Thyroid gland (tissue), 4 donors: ENCODE measurements at places on chromosomes 2 and 18. TPM values are rescaled to one million over a fixed set of nuclear protein-coding genes. Genes with fewer than 3 reads are reported as not detected.

Gene PROM2
- 24.3 TPM for total RNA-seq

DNA sequence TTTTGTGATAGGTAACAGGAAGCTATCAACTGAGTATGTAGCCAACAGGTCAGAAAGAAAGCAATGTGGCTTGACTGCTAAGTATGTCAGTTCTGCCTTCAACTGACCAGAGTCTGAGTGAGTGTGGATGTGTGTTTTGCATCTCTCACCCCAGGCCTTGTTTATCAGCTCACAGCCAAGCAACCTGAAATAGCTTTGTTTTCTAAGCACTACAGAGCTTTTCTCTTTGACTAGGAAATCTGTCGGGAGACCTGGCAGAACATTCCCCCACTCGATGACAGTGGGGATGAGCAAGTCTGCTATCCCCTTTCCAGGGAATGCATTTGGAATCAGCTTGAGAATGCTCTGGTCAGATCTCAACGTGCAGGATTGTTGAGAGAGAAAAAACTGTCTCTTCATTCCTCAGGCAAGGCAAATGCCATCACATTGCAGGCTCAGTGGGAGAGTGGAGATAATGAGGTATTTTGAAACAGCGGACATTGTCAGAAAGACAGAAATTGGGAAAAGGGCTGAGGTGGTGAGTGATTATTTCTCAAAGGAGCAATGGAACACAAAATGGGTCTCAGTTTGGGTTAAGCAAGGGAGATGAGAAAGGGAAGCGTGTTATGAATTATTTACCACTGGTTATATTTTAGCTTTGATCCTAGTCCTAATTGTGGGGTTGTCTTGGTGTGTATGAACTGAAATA, 233.8 kb upstream of the PIK3C3 start:
- DNase-seq, result no peak

DNA sequence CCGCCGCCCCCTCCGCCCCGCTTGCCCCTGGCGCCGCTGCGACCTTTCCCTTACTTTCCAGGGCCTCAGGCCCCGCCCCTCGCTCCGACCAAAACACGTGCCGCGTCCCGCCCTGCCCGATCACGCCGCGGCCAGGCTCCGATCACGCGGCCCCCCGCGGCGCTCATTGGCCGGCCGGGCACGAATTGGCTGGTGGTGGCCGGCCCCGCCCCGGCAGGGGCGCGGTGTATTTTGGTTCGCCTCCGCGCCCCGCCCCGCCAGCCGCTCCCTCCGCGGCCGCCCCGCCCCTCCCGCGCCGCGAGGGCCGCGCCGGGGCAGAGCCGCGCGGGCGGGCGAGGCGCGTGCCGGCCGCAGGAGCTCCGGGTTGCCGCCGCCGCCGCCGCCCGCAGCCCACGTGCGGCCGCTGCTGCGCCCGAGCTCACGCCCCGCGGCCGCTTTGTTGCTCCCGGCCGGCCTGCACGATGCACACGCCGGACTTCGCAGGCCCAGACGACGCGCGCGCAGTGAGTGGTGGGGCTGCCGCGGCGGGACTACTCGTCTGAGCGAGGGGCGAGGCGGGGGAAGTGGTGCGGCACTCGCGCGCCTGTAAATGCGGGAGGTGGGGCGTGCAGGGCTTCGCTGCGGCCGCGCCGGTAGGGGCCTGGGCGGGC, at the start of gene KLF11:
TSS of gene KLF11 (plus strand) at position 295 of the 650 bp plus-strand sequence. CDS start at position 462, 167 bp downstream.
- peak; percentile 96 for DNase-seq

GRCh38 chr18:70377857-70378701, 89.2 kb downstream of the SOCS6 start:
- no peak for DNase-seq

DNA sequence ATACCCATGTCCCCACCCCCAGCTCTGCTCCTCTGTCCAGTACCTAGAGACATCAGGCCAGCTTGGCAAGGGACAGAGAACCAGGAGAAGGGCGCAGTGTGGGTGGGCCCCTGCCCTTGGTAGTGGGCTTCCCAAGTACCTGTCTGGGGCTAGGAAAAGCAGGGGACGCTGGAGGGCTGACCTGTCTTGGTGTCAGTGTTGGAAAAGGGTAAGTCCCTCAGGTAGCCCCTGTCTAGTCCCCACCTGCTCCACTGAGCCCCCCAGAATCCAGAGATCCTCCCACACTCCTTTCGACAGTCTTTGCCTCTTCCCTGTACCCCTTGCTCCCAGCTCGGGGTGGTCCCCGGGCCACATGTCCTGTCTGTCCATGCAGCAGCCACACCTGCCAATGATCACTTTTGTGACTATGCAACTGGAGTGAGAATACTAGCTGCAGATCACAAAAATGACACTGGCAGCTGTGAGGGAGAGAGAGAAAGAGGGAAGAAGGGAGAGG, 14.6 kb downstream of the DNAJB2 start:
- no peak for DNase-seq

- no peak for DNase-seq
Measured at GRCh38 chr18:50097702-50098101, 97.2 kb downstream of the MYO5B start.

- DNase-seq, result no peak
Measured at GRCh38 chr2:1830936-1831619, 86.8 kb upstream of the PXDN start.

DNA sequence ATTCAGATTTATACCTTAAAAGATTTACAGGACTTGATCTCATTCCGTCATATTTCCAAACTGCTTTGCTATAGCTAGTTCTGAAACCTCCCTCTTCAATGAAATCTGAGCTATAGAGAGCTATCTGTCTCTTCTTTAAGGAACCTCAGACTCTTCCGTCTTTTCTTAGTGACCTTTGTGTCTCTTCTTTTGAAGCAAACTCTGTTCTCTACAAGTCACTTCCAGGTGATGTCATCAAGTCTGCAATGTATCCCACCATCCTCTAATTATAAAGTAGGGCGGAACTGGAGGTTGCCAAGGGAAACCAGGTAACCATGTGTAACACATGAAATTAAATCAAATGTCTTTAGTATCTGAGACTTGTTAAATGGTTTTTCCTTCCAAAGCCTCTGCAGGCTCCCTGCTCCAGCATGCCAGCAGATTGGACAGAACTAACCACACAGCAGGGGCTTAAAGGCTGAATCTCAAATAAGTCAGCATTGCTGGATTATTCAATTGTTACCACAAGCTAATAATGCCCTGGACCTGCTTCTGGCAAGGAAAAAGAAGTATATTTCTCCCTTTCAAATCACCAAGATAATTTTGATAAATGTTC, 41.2 kb upstream of the PEX13 start:
- no peak for DNase-seq

- DNase-seq, result no peak
Measured at GRCh38 chr2:239277401-239278085, 123.3 kb downstream of the HDAC4 start.

DNA sequence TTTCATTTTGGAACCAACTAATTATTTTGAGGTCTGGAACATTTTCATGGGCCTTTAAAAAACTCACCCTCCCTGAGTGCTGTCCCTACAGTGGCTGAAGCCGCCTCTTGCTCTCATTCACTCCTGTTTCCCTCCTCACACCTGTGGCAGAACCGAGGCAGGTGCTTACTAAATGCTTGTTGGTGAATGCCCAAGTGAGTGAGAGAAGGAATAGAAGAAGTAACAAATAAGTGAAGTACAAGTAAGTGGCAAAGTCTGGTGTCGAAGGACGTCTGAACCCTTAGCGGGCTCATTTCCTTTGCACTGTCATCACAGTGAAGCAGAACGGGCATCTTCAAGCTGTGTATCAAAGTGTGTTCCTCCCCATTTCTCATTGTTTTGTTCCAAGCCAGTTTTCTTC, 135.2 kb downstream of the RHBDD1 start:
- DNase-seq, result no peak
